IPS DF 6.9 (cell line): ENCODE measurements at places on chromosomes 2 and 18.

DNA sequence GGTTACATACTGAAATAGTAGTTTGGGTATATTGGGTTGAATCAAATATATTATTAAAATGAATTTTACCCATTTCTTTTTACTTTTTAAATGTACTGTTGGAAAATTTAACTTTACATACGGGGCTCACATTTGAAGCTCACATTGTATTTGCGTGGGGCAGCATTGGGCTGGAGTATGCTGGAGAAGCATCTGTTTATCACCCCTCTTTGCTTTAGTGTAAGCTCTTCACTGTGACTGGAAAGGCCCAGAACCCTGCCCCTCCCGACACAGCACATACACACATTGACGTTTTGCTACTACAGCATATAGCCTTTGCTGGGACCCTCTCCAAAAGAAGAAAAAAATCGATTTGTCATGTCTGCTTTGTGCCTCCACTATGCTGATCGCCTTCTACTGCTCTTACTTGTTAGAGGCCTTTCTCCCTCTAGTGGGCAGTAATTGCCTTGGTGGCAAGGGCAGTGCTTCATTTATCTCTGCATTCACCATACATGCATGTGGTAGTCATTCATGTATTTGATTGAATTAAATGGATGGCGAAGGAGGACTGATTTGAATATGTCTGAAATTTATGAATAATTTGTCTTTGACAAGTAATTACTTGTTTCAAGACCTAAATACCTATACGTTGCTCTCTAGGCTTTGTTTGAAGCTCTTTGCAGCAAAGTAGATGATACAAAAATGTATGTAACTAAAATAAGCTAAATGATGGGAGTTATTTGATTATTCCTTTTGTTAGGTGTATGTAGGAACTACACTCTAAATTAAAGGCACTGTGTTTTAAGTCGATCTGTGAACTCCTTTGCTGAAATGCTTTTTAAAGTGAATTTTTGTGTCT, 37.4 kb downstream of the VAPA start:
- DNase-seq, result peak; percentile 58

DNA sequence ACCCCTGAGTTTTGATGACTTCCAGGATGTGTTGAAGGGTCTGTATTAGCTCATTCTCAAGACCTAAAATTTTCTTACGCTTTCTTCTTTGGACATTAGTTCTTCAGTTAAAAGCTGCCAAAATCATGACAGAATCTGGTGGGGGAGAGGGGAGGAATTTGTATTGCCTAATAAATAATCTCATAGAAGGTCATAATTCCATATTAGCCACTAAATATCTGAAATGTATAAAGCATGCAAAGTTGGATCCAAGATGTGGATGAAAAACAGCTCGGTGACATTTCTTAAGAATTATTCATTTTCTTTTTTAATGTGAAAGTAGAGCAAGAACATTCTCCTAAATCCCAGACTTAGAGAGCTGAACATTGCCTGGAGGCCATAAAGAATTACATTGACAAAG, 120.1 kb downstream of the MMADHC start:
- DNase-seq, result no peak

DNA sequence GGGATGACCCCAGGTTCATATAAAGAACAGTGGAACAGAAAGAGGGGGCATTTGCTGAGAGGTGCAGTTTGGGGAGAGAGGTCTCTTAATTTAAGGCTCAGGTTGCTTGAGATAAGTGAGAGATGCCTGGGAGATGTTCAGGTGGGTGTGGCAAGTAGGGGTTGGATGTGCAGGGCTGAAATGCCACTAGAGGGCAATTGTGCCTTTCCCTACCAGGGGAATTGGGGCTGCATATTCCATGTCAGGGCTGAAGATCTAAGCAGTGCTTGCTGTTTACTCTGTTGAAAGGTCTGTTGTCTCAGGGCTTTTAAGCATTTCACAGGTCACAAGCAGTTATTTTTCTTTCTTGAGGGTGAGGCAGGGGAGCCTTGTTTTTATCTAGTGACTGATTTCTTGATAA, 7.8 kb downstream of the CCDC85A start:
- no peak for DNase-seq

DNA sequence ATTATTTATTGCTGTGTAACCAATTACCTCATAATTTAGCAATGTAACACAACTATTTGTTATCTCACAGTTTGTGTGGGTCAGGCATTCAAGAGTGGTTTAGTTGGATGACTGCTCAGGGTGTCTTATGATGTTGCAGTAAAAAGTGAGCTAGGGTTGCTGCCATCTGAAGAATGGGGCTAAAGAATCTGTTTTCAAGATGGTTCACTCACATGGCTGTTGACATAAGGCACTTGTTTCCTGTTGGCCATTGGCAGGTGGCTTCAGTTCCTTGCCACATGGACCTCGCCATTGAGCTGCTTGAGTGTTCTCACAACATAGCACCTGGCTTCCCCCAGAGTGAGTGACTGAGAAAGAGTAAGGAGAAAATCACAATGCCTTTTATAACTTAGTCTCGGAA, 123.2 kb downstream of the TMEM17 start:
- DNase-seq, result no peak

GRCh38 chr2:132754867-132755472, 85.0 kb upstream of the LYPD1 start:
- DNase-seq, result no peak

- no peak for DNase-seq
Measured at GRCh38 chr2:154466226-154466625, 232.3 kb upstream of the KCNJ3 start.

DNA sequence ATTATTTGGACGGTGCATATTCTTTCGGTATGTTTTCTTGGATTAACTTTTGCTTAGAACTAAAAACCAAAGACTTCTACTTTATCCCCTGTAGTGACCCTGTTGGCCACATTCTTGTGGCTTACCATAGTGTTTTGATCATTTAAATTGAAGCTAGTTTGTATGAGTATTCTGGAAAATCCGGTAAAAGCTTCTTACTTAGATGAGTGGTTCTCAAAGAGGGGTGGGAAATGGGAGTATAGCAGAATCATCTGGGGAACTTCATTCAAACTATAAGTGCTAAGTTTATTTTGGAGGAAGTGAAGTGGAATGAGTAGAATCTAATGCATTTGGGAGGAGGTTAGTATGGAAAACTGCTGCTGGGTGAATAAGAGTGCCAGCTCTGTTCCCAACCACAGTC, 3.8 kb downstream of the PPP1CB start:
- DNase-seq, result no peak

- DNase-seq, result no peak
Measured at GRCh38 chr2:153115141-153115540, 363.4 kb downstream of the RPRM start.

- no peak for DNase-seq
Measured at GRCh38 chr2:27647289-27647688, 16.1 kb downstream of the SUPT7L start.

DNA sequence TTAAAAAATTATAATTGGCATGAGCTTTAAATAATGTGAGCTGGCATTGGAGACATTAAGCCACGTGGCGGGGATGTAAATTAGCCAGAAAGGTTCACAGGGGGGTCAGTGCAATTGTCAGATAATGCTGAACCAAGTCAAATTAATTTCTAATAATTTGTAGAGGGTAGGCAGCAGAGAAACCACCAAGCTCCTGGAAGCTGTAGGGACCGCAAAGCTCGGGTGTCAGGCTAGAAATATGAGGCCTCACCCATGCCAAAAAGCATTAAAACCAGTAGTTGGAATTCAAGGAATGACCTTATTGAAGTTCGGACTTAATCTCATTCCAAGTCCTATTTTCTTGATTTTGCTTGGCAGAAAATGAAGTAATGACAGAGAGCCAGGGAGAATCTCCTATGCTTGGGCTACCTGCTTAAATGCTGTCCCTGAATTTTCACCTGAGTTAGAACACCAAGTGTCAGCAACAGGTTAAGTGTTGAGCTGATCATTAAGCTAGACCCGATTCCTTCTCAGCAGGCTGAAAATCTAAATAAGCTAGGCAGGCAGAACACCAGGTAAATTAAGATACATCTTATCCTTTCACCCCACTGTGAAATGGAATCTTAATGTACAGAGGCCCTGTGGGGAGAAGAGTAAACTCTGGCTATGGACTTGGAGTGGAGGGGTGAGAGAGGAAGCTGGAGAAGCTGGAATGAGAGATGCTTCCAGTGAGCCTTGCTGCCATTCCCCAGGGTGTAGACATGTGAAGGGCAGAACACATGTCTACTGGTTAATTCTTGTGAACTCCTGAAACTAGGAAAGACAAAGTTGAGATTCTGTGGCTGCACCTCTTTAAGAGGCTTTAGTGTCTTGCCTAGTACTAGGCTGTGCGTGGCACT, 520.0 kb downstream of the SLC4A3 start:
- no peak for DNase-seq

- no peak for DNase-seq
Measured at GRCh38 chr18:72206814-72207213, 337.3 kb downstream of the CBLN2 start.

DNA sequence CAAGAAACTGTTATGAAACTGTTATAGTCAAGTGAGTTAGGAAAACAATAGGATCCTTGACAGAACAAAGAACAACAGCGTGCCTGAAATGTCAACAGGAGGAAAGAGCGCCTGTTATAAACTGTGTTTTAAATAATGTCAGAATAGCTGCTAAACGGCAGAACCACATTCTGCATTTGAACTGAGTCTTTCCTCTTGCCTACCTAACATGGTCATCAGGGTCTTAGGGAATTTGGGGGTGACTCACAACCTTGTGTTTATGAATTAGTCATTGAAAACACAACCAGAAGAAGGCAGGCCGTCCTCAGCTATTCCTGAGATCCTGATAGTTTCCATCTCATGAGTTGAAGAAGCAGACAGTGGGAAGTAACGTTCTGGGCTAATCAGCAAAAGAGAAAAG, 222.0 kb upstream of the FN1 start:
- DNase-seq, result no peak

DNA sequence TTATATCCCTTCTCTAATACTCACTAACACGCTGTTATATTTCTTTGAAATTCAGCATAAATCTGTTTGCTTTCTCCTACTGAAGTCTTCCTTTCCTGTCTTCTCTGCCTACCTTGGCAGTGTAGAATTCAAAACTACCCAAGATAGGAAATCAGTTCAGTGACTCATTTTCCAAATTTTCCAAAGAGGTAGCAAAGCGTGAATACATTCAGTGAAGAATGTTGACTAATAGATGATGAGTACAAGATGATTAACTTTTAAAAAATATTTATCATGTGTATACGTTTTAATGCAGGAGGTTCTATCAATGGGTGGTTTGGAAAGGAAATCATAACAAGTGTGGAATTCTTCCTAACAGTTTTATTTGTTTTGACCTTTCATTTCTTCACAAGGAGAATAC, 201.9 kb upstream of the SLC8A1 start:
- no peak for DNase-seq

DNA sequence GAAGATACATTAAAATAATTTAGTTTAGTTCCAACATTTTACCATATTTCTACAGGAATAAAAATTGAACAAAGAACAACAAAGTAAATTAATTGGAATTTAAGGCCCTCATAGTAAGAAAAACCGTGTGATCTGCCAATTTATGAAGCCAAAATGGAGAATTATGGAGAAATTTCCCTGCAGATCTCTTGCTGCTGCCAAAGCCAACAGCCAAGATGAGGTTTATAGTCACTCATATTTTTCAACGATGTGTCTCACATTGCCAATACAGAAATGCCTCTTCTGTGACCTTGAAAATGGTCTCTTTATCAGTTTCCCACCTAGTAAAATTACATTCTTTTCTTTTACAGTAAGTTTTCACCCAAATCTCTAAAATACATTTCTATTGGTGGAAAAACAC, 317.2 kb upstream of the FIGN start:
- DNase-seq, result no peak

GRCh38 chr2:85585781-85586105, 1.5 kb downstream of the VAMP5 start:
- DNase-seq, result no peak

DNA sequence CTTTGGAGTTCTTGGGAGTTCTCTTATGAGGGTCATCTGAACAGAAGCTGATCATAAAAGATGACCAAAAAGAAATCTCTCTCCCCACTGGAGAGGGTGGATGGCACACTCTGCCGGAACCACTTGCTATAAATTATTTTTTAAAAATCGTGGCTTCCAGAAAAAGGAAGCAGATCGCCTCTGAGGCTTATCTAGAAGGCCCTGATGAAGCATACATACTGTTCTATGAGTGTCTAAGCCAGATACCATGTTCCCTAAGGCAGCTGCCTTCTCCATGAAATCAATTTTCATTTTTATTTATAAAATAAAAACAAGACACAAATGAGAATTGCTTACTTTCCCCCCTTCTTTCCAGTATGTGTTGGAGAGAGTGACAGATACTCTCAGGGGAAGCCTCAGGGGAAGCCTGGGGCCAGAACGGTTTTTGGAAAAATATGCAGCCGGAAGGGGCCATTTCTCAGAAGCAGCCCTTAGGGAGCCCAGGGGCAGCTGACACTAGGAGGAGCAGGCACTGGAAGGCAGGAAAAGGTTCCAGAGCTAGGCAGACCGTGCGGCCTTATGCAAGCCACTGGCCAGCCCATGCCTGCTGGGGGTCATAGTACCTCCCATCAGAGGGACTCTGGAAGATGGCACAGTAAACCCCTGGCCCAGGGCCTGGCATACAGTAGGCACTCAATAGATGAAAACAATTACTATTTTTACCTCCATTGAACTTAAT, 130.6 kb downstream of the CABLES1 start:
- no peak for DNase-seq

GRCh38 chr2:49241501-49241900, 87.2 kb upstream of the FSHR start:
- DNase-seq, result no peak

- DNase-seq, result no peak
Measured at GRCh38 chr2:3349211-3349693, 28.4 kb downstream of the EIPR1 start.

DNA sequence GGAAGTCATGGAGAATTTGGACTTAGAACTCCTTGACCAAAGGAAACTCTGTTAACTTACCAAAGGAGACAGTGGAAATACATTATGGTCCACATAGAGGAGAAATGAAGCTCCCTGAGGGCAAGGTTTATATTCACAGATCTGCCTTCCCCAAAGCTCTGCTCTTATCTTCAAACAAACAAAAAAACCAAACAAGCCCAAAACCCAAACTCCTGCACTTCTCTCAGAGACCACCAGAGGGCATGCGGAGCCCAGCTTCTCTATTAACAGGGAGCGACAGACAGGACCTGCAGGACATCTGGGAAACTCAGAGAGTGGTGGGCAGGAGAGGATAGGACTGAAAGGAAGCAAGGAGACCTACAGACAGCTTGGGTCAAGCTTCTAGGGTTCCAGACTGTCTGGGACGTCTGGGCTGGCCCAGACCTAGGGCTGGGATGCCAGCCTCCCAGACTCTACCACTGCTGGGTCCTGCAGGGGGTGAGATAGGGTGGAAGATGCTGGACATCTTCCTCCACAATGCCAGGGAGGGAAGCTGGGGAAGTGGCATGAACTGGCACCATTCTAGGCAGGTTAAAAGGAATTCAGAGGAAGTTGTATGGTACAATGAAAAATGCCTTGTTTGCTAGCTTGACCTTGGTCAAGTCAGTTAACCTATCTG, 4.0 kb upstream of the WNT10A start:
- no peak for DNase-seq
